ENCODE measurements at places on chromosomes 7 and 10.

GRCh38 chr7:3649250-3649649 lies 348.2 kb downstream of the SDK1 start:
- DNase-seq: no peak

- no peak for DNase-seq
Observed at GRCh38 chr7:158987691-158988090, 131.3 kb downstream of the DYNC2I1 start.

GRCh38 chr10:36115364-36115763 lies 473.3 kb upstream of the FZD8 start:
- no peak for DNase-seq

GRCh38 chr7:43649755-43650274 lies 66.9 kb downstream of the STK17A start:
- no peak for DNase-seq

GRCh38 chr7:17305387-17306171 lies 7.1 kb downstream of the AHR start:
- no peak for DNase-seq

GRCh38 chr7:22681312-22681711 lies 45.7 kb upstream of the IL6 start:
- DNase-seq: no peak

- no peak for DNase-seq
Observed at GRCh38 chr7:159031750-159032149, 112.9 kb downstream of the VIPR2 start.

GRCh38 chr10:112810711-112811151 lies 139.3 kb upstream of the TCF7L2 start:
- DNase-seq: no peak

- no peak for DNase-seq
Observed at GRCh38 chr10:61939902-61940301, 38.4 kb downstream of the ARID5B start.

GRCh38 chr7:142384493-142384922 lies 126.7 kb upstream of the PRSS58 start:
- DNase-seq: no peak

GRCh38 chr7:33845991-33846509 lies 59.3 kb upstream of the BMPER start:
- no peak for DNase-seq

GRCh38 chr10:69938541-69938991 lies 114.1 kb upstream of the MACROH2A2 start:
- DNase-seq: no peak

GRCh38 chr10:70903262-70903921 lies 15.0 kb upstream of the PCBD1 start:
- peak; percentile 33 for DNase-seq

GRCh38 chr7:158098125-158099030 lies 489.2 kb downstream of the PTPRN2 start:
- no peak for DNase-seq

DNA sequence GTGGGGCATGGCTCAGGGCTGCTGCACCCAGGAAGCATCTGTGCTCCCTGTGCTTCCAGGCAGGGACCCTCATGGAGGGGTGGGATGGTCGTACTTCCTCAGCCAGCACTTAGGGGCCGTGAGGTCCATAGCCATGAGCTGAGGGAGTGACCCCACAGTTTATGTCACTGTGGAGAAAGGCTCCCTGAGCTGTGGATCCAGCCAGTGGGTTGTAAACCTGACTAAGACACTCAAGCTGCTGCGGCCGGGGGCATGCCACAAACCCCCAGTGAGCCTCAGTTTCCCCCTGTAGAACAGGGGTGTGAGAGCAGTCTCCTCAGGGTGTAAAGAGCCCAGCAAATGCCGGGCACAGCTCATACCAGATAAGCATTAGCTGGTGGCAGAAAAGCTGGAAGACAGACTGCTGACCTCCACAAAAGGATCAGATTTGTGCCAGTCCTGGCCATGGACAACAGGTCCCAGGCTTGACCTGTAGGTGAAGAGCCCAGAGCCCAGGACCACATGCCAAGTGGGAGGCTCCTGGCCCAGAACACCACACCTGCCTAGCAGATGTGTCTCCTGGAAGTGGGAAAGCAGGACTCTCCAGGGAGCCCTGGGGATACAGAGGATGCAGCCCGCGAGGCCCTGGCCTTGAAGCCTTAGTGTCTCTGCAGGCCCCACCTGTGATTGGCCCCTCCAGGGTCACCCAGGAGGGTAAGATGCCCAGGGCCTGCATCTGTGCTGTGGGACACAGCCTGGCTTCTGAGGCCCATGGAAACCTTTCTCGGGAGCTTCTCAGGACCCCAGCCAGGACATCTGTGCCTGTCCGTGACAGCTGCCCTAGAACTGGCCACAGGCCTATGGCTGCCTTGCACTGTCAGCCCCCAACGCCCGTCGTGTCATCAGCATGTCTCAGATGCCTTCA lies 78.1 kb upstream of the RET start:
- no peak for DNase-seq

- no peak for DNase-seq
Observed at GRCh38 chr10:50299948-50300669, 48.8 kb upstream of the ASAH2 start.

DNA sequence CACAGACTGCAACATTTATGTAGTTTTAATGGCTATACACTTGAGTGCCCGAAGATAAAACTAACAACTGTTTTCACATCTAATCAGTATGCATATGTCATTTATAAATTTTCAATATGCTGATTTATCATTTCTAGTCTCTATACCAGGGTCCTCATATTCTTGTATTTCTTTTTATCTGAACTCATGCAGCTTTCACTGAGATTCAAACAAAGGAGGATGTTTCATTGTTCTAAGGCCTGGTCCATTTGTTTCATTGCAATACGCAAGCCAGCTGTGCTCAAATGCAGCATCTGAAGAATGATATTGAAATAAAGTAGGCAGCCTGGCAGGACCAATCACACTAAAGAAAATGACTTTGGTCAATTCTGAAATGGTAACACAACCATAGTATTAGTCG lies 31.7 kb downstream of the MAGI2 start:
- no peak for DNase-seq

DNA sequence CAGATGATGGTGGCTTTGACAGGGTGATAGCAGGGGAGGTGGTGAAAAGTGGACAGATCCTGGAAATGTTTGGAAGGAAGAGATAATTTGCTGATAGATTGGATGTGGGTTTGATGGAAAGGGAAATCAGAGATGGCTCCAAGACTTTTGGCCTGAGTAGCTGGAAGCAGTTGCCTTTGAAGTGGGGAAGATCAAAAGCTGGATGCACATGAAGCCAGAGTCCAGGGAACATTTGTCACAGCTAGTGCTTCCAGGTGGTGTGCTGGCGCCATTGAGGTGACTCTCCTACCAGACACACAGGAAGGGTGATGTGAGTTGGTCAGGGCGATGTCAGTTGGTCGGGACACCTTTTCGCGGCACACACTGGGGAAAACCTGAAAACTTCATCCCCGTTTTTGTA lies 15.9 kb downstream of the DYNC1I1 start:
- no peak for DNase-seq

GRCh38 chr7:123183431-123183830 lies 16.3 kb downstream of the SLC13A1 start:
- no peak for DNase-seq

DNA sequence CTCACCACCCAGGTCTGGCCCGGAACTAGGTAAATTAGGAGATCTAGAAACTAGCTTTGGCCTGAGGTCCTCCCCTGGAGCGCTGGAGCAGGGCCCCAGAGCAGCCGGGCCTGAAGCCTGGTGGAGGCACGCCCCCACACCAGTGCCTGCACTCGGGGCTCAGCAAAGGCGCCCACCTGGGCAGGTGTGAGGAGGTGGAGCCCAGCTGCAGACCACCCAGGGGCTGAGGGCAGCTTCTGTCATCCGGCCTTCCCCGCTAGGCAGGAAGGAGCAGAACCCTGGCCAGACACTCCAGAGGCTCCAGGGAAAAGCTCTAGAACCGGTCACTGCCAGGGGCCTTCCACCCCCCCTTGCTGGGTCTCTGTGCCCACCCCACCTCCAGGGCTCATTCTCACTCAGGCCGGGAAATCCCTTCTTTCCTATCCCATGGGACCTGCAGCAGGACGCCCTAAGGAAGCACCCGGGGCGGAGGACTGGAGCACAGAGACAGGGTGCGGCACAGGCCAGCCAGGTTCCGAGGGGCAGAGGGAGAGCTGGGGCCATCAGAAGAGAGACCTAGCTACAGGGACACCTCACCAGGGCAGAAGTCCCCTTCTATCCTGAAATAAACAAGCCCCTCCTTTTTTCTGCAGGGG lies 161.2 kb downstream of the NRF1 start:
- DNase-seq: no peak

- no peak for DNase-seq
Observed at GRCh38 chr7:158128572-158128971, 459.1 kb downstream of the PTPRN2 start.

DNA sequence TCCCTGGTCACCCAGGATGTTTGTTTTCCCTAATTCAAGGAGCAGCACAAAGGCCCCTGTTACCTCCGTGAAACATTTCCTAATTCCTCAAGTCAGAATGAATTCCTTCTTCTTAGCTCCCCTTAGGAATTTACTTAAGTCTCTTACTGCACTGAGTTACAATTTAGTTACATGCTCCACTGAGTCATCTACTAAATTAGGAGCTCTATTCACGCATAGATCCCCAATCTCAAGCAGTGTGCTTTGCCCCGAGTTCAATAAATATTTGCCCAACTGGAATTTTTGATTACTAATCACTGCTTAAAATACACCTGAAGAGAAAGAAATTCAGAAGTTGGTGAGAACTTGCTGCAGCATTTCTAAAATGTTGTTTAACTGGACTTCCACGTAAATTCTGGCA lies 329.4 kb upstream of the MYO3A start:
- DNase-seq: no peak

DNA sequence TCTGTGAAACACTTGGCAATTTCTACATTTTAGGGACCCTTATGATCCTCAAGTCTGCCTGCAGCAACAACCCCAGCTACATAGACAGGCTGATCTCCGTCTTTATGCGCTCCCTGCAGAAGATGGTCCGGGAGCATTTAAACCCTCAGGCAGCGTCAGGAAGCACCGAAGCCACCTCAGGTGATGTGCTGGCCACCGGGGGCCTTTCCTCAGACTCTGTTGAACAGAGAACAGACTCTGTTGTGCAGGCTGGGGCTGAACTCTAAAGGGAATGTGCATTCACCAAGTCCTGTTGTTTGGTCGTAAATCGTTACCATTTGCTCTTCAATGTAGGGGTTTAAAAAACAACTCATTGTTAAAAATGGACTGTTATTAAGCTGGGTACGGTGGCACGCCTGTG lies 86.3 kb downstream of the TRRAP start:
- no peak for DNase-seq

GRCh38 chr7:1912593-1913465 lies 242.8 kb downstream of the ELFN1 start:
- DNase-seq: no peak

GRCh38 chr7:74013539-74014272 lies 14.3 kb upstream of the ELN start:
- DNase-seq: peak; percentile 48

DNA sequence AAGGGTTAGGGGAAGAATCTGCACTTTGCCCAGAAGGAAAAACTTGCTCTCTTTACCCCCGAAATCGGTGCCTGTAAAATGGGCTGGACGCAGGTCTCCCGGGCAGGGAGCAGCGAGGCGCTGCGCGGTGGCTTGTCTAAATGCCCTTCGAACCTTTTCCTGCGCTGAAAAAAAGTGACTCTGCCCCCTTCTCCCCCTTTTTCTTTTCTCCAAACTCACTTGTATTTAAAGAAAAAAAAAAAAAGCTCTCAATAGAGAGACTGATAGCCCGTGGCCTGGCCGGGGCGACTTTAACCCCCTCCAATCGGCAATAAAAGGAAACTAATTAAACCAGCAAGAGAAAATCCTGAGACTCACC lies 286 bp downstream of the SP8 start:
- DNase-seq: no peak

- no peak for DNase-seq
Observed at GRCh38 chr10:62582101-62582705, 208.0 kb downstream of the ZNF365 start.

Measured in hippocampal formation (tissue), 2 donors.